Activated T-helper 9 cell treated with anti-CD3 and anti-CD28 coated beads, Interleukin-2, amount 50 U/mL, for 16 hours (primary cell): ENCODE measurements at places on chromosomes 2 and 18.

GRCh38 chr2:237731663-237732062, 66.9 kb upstream of the RBM44 start:
- peak; percentile 27 for DNase-seq

GRCh38 chr18:26642440-26643348, 94.3 kb upstream of the KCTD1 start:
- DNase-seq = no peak

GRCh38 chr18:35422237-35422636, 45.1 kb upstream of the ZNF396 start:
- no peak for DNase-seq

- DNase-seq = no peak
These were observed 27.5 kb upstream of the MARCHF7 start for GRCh38 chr2:159684796-159685195.

- no peak for DNase-seq
These were observed 50.4 kb upstream of the CTIF start for GRCh38 chr18:48488388-48488850.

DNA sequence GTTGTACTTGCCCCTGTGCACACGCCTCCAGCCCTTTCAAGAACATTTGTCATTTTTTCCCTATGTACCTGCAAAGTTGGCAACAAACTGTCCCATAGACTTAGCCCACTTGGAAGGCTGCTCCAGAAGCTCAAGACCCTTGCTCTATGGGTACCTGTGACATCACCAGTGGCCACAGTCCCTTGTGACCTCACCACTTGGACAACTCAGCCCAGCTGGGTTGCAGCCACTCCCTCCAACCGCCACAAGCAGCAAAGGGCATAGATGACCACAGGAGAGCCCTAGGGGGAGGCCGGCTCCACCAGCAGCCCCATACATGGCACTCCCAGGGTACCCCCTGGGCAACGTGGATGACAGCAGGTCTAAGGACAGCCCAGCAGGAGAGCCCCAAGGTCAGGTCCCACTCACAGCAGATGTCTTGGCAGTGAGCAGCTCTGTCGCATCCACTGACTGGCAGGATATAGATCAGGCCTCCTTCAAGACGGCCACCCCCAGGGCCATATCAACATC, at the start of gene TEX44:
Gene TEX44, plus strand, starts transcription at position 229 of the 510 bp plus-strand sequence. Its CDS starts 88 bp downstream, at position 317.
- no peak for DNase-seq

DNA sequence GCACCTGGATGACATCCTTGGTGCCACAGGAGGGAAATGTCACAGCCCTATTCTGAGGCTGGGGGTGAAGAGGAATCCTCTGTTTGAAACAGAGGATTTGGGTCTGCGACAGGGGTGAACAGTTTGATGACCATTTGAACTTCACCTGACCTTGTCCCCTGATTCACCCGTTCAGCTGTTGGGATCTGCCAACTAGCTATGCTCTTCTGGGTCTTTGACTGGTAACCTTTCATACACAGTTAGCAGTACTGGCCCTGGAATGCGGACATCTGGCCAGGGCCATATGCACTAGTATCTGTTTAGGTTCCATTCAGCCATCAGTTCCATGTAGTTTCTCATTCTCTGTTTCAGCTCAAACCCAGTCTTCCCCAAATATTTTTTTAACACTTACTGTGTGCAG, 72.6 kb upstream of the MCFD2 start:
- no peak for DNase-seq

DNA sequence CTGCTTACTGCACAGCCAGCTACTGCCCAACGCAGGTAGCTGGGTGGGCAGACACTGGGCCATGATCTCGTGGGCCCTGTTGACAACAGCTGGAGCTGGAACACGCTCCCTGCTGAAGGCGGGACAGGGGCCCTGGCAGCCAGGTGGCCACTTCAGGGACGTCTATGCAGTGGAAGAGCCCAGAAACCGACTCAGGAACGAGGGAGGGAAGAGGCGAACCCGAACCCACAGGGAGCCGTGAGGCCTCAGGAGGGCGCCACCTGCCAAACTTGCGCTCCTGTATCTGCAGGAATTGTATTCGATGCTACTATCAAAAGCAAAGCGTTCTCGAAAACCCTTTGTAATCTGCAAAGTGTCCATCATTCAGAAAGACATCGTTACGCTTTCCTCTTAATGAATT, 198.4 kb downstream of the EIPR1 start:
- no peak for DNase-seq

GRCh38 chr2:45253151-45253550, 243.9 kb upstream of the SIX2 start:
- no peak for DNase-seq

DNA sequence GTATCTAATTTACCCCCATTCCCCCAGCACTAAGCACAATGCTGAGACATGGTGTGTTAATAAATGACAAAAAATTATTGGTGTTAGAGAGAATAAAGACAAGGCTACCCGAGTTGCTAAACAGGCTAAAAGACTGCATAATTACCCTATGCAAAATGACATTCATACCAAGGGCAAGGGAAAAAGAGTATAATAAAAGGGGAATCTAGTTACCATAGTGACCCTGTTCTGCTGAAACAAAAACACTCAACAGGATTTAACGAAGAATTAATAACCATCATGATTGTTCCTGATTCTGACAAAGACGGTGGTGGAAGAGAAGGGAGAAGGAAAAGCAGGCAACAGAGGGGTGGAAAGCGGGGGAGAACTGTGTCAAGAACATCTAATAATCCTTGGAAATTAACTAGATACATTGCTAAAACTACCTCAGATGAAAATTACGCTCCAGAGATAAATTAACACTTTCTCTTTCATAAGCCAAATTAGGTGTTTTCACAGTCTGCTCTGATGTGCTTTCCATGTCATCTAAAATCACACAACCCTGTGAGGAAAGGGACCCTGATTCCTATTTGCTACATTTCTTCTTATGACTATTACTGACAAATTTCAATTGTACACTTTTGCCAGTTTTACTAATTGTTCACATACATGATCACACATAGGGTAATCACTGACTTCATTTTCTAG, 25.5 kb downstream of the TTR start:
- DNase-seq = no peak

- DNase-seq = no peak
These were observed 23.9 kb downstream of the PTPRM start for GRCh38 chr18:7590826-7591560.

GRCh38 chr2:101461381-101461780, 13.5 kb downstream of the RFX8 start:
- no peak for DNase-seq

- DNase-seq = no peak
These were observed 84.6 kb downstream of the MTA3 start for GRCh38 chr2:42653039-42653438.

GRCh38 chr2:63792530-63792929, 49.2 kb upstream of the UGP2 start:
- DNase-seq = no peak

DNA sequence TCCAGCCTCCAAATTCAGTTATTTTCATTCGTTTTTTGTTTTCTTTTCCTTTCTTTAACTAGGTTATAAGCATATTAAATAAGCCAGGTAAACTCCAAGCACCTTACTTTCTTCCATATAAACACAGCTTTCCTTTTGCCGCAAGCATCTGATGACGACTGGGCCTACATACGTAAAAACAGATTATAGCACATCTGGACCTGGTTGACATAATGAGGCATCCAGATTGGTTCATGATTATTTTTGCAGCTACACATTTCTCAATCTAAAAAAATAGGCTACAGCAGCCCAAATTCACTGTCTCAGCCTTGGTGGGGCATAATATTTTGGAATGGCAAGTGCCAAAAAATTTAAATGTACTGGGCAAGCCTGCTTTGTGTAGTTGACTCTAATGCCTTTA, 7.7 kb downstream of the CYP1B1 start:
- DNase-seq = no peak

DNA sequence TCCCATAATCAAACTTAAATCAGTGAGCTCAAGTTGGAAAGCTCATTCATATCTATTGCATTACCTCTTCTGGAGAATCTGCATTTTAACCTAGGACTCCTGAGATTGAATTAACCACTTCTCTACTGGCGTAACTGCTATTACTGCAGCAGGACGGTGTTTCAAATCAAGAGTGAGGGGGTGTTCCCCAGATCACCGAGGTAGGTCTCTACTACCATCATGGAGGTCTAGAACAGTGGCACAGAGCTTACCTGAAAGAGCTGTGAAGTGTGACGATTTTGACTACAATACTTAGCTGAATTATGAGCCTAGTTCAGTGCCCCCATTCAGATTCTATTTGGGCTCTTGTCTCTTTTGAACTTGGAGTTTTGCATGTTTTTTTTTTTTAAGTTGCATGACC, 119.5 kb downstream of the POLE4 start:
- no peak for DNase-seq

DNA sequence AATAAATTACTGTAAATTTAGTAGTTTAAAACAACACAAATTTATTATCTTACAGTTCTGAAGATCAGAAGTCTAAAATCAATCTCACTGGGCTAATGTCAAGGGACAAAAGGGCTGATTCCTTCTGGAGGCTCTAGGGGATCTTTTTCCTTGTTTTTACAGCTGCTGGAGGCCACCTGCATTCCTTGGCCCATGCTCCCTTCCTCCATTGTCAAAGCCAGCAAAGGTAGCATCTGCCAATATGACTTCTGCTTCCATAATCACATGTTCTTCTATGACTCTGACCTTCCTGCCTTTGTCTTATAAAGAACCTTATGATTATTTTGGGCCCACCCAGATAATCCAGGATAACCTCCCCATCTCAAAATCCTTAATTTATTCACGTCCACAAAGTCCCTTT, 46.0 kb upstream of the FAM136A start:
- DNase-seq = no peak

GRCh38 chr2:54577035-54577434, 120.9 kb downstream of the SPTBN1 start:
- DNase-seq = no peak

- DNase-seq = no peak
These were observed 1.6 kb downstream of the CDH2 start for GRCh38 chr18:28175150-28175929.

GRCh38 chr2:19863303-19864041, 38.3 kb downstream of the TTC32 start:
- DNase-seq = peak; percentile 51

GRCh38 chr2:135657806-135658582, 83.7 kb upstream of the UBXN4 start:
- DNase-seq = no peak

DNA sequence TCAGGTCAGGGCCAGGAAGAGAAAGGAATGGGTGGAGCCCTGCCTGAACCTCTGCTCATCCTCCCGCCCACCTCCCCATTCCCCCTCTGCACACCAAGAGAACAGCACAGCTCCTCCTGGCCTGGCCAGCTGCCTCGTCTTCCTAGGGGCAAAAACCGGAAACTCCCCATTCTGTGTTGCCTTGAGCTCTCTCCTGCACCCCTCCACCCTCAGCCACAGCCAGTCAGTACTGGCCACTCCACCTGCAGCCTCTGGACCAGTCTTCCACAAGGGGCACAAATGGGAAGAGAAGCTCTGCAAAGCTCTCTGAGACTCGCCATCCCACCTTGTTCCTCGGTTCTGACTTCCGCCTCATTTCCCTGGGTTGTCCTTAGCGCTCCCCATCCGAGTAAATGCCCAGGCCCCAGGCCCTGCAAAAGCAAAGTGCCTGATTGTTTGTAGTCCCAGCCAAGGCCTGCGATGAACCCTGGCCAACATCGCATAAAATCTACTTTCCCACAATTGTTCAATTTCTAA, 39.3 kb upstream of the SLC35G4 start:
- DNase-seq = no peak

GRCh38 chr2:25310965-25311864, 30.5 kb downstream of the DNMT3A start:
- DNase-seq = no peak

DNA sequence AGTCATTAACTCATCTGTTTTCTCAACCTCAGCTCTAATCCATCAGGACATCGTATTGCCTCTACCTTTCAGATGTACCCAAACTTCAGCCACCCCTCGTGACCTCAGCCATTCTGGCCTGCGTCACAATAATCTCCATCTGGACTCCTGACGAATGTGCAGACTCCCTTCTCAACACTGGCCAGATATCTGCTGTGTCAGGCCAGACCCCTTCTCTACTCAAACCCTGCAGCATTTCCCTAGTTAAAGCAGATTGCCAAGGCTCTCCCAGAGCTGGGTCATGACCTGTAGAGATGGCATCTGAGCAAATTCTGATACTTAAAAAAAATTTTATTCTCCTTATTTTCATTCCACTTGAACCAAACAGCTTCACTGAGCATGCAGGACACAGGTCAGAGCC, 69.5 kb upstream of the TMEM18 start:
- no peak for DNase-seq

DNA sequence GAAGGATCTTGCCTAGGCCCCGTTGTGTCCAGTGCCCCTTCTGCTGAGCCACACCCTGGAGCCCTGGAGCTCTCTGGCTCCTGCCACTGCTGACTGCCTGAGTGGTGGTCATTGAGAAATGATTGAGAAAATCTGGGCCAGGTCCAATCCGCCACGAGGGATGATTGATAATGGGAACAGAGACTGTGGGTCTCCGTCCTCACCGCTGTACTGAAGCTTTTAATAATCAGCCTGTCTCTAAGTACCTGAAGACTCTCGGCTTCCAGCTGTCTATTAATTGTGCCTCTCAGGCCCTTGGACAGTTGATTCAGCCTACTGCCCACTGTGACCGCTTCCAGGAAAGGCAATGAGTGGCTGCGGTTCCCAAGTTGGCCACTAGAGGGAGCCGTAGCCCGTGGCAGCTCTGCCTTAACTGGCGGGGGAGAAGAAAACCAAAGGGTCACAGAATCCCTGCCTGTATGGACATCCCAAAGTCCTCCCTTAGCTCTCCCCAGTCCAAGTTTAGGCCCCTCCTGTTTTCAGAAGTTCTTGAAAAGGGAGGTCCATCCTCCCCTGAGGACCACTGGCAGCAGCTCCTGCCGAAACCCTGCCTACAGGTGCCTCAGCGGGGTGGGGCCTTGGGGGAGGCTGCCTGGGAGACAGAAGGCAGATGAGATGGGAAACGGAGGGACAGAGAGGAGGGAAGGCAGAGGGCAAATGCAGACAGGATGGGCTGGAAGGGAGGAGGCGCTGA, 213.6 kb downstream of the TNS1 start:
- peak; percentile 62 for DNase-seq

- DNase-seq = no peak
These were observed 193.2 kb upstream of the MEX3C start for GRCh38 chr18:51390702-51391101.

- no peak for DNase-seq
These were observed 266 bp downstream of the KDM3A start for GRCh38 chr2:86441392-86441881.

DNA sequence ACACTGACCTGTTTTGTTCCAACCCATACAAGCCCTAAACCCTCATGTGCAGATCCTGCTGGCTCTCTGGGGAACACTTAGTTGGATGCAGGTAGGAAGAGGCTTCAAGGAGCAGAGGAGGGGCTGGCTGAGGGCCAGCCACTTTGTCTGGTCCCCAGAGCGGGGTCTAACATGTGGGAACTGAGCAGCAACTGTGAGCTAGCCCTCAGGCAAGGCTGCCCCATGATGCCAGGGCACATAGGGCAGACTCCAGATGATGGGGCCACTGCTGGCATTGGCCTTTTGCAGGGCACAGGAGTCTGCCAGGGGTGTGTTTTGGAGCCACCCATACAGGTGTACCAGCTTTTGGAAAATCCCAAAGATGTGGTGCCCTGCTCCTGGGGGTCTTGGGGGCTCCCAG, 67.7 kb downstream of the HPCAL1 start:
- no peak for DNase-seq
